ENCODE measurements at places on chromosomes 11 and 22.

- DNase-seq = no peak
Observed at GRCh38 chr11:37908219-37908548, 1310.1 kb upstream of the RAG2 start.

GRCh38 chr22:28978158-28978557 lies 83.5 kb downstream of the C22orf31 start:
- DNase-seq = no peak

- DNase-seq = no peak
Observed at GRCh38 chr22:49202226-49202625, 625.4 kb downstream of the BRD1 start.

DNA sequence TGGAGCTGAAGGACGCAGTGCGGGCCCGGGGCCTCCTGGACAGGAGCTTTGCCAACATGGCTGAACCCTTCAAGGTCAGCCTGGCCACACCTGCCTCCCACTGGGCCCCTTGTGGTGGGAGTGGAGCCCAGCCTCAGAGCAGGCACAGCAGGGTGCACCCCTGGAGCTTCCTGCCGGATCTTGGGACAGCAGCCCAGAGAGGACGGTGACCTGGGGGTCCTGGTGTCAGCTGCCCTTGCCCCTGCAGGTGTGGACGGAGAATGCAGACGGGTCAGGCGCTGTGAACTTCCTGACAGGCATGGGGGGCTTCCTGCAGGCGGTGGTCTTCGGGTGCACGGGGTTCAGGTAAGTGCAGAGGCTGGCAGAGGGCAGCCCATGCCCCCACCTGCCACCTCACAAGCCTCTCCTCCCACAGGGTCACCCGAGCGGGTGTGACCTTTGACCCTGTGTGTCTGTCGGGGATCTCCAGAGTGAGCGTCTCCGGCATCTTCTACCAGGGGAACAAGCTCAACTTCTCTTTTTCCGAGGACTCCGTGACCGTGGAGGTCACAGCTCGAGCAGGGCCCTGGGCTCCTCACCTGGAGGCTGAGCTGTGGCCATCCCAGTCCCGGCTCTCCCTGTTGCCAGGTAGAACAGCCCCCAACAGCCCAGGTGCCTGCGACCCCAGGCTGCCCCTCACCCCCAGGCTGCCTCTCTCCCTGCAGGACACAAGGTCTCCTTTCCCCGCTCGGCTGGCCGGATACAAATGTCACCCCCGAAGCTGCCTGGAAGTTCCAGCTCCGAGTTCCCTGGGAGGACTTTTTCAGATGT lies 5.1 kb downstream of the PGGHG start:
- no peak for DNase-seq

DNA sequence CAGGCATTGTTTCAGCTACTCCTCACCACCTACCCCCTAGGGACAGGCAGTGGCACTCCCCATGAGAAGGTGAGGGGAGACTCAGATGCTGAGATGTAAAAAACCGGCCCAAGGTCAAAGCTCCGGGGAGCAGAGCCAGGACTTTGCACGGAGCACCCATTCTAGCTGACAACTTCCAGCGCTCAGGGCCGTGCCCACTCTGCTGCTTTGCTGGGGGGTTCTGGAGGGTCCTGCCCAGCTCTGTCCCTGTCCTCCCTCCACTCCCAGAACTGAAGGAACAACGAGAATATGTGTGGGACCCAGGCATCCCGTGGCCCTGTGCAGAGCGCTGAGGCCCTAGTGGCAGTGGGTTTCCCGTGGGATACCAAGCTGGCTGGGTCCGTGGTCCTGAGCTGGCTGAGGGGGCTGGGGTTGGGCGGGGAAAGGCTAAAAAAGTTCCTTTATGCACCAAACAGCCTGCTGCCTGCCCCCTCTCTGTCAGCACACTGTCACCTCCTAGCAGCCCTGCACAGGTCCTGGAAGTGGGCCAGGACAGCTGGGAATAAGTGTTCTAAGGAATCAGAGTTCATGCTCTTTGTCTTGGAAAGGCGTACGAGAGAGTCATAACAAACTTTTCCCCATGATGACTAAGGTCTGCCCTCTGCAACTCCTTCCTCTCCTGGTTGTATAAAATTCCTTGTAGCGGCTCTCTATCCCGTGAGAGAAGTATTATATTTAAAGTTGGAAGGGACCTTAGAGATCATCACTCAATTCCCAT lies 1.9 kb downstream of the MS4A10 start:
- DNase-seq = no peak

Measured in stimulated activated CD8-positive, alpha-beta memory T cell treated with anti-CD3 and anti-CD28 coated beads, Interleukin-4, amount 100 ng/mL, for 1 hour (primary cell).